ENCODE measurements at places on chromosomes 7 and 10. TPM values are rescaled to one million over a fixed set of nuclear protein-coding genes. Genes with fewer than 3 reads are reported as not detected.

GRCh38 chr10:120688928-120689327 is 162.2 kb upstream of the WDR11 start:
- no peaks in the 10 kb centered on the region for H3K36me3 ChIP-seq
- DNase-seq: no peak
- H3K27me3 ChIP-seq: no peaks in the 10 kb centered on the region
- H3K4me3 ChIP-seq: no peak overlapping the region
- no peak overlapping the region for H3K27ac ChIP-seq
- no peaks in the 10 kb centered on the region for H3K4me1 ChIP-seq

DNA sequence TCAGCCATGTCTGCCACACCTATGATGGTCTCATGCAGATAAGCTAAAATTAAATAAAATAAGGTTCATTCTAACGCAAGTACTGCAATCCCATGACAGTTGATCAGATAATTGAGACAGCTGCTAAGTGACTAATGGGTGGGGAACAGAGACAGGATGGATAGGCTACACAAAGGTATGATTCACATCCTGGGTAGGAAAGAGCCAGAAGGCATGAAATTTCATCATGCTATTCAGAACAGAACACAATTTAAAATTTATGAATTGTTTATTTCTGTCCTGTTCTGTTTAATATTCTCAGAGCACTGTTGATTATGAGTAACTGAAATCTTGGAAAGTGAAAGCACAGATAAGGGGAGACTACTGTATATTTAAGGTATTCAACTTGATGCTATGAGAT is 381.8 kb upstream of the SORCS1 start:
- no peak overlapping the region for H3K27ac ChIP-seq
- H3K27me3 ChIP-seq: no peaks in the 10 kb centered on the region
- H3K4me1 ChIP-seq: no peaks in the 10 kb centered on the region
- no peaks in the 10 kb centered on the region for H3K36me3 ChIP-seq
- no peak overlapping the region for H3K4me3 ChIP-seq

- no peak overlapping the region for H3K27ac ChIP-seq
- no peaks in the 10 kb centered on the region for H3K27me3 ChIP-seq
- DNase-seq: no peak
- no peaks in the 10 kb centered on the region for H3K36me3 ChIP-seq
Measured at GRCh38 chr10:12097791-12098190, 29.0 kb downstream of the DHTKD1 start.

DNA sequence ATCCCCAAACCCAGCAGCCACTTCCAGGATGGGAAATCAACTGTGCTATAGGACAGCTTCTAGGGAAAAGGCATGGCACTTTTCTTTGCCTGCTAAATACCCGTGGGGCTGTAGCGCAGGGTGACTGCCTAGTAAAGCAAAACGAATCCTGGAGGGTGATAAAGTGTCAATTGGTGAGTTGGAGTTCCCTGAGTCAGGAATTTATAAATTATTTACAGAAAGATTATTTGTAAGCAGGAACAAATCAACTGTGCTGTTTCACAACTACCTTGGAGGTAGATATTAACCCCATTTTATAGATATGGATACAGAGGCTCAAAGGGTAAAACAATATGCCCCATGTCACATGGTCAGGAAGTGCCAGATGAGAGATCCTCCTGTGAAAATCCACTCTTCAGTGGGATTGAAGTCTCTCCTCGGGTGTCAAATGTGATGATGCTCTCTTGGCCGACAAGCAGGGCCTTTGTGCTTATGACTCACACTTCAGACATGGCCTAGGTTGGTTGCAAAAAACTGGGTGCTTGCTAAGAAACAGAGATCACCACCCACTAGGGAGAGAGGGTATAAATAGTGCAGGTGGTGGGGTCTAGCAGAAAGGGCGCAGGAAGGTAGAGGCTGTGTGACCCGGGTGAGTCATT is 383.2 kb upstream of the ZMIZ1 start:
- no peaks in the 10 kb centered on the region for H3K36me3 ChIP-seq
- DNase-seq: no peak
- no peak overlapping the region for H3K27ac ChIP-seq
- H3K4me1 ChIP-seq: peaks cover 17% of the 10 kb centered on the region
- H3K4me3 ChIP-seq: no peak overlapping the region

Gene PVRIG
- 4.0 TPM for total RNA-seq

All from body of pancreas (tissue), 4 donors.